ENCODE measurements at places on chromosomes 13 and 19.

DNA sequence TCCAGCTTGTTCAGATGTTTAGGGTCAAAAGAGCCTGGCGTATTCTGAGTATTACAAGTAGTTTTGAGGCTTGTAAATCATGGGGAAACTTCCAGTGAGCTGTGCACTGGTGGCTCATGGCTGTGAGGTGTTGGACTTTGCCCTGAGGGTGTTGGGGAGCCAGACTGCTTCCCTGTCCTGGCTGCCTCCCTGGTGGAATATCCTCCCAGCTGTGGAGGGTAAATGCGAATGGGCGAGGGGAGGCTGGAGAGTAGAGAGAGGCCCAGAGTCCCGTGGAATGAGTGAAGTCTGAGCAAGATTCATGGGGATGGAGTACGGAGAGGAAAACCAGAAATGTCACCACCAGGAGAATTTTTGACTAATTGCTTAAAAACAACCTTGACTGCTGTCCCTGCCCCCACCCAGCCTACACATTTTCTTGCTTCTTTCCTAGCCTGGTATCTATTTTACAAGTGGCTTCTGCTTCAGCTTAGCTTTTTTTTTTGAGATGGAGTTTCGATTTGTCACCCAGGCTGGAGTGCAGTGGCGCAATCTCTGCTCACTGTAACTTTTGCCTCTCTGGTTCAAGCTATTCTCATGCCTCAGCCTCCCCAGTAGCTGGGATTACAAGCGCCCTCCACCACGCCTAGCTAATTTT, 3.7 kb downstream of the SNRPA start:
- DNase-seq = no peak

DNA sequence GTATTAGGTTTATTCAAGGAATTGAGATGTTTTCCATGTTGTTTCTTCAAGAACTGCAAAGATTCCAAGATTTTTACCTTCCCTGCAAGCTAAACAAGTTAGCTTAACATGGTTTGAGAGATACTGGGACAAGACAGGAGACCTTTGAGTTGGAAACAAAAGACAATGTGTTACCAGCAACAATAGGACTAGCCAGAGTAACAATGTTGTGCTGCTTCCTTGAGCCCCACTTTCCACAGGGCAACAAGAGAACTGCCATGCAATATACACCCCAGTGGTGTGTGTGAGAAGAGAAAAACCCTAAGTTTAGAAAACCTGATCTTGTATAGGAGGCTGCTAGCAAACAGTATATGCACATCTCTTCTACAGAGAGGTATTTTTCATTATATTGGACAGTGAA, 264.6 kb downstream of the PCDH20 start:
- DNase-seq = no peak

- no peak for DNase-seq
Measured at GRCh38 chr13:21240586-21240985, 64.1 kb downstream of the MRPL57 start.

DNA sequence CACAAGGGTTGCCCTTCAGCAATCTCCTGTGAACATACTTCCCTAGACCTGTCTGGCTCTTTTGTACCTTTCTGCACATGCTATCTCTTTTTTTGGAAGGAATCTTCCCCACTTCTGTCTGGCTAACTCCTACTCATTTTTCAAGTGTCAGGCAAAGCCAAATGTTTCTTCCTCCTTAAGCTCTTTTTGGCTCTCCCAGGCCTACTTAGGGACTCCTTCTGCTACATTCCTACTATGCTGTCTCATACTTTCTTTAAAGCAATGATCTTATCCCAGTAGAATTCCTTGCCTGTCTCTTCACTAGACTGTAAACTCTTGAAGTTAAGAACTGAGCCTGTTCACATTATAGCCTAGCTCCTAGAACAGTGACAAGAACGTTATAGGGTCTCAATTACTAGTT, 114.9 kb upstream of the WASF3 start:
- no peak for DNase-seq

Measured in hematopoietic multipotent progenitor cell treated with erythropoietin and hydrocortisone succinate and interleukin-3 and kit ligand, for 4 days (in vitro differentiated cells).